GM03348 (cell line): ENCODE measurements at places on chromosomes 11 and 22.

DNA sequence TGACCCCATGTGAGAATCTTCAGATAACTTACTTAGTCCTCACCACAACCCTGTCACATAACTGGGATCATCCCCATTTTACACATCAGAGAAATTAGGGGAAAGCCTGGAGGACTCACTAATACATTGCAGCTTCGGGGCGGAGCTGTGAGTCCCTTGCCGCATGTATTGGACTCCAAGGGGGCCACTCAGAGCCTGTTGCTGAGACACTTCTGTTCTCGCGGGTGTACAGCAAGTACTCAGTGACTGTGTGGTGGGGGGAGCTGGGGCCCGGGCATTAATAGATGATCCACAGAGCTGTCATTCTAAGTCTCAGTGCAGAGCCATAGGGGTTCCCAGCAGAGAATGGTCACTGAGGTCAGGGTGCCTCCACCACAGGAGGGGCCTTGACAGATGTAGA, 13.5 kb downstream of the OAF start:
- no peak for DNase-seq

DNA sequence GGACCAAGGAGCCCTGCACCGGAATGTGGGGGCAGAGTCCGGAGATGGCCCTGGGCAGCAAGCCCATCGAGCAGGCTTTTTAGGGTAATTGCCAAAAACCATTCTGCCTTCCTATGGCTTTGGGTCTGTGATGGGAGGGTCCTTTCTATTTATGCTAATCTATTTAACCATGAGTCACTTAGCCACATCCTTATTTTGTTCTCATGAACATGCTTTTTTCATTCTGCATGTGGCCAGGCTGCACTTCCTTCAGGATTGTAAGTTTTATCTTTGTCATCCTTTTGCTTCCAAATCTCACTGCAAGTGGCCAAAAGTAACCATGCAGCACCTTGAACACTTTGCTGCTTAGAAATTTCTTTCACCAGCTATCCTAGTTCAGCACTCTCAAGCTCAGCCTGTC, 88.3 kb downstream of the EFCAB6 start:
- DNase-seq = peak; percentile 22

DNA sequence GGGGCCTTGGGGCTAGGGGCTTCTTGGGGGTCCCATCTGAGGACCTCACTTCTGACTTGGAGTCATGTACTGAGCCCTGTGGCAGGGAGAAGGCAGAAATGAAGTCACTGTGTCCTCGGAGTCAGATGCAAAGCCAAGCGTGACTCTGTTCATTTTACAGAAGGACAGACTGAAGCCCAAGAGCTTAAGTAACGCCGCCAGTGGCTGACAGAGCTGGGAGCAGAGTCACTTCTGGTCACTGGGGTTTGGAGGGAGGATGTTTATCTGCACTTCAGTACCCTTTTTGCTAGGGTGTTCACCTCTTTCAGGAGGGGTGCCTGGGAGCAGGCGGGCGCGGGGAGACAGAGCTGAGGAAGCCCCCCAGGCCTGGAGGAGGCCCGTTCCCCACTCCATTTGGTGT, 10.7 kb downstream of the CD6 start:
- DNase-seq = no peak

DNA sequence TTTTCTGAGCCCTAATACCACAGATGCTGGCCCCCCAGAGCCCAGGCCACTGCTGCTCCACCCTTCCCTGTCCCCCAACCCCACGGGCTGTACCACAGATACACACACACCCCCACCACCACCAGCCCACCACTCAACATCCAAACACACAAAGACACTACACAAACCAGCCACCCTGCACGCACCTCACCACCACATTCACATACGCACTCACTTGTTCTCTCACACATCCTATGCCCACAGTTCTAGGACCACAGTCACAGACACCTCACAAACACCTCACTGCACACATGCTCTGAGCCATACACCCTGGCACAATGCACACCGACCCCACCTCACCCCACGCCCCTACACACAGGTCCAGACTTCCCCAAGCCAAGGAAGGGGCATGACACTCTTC, 22.5 kb upstream of the OAF start:
- no peak for DNase-seq
